ENCODE measurements at places on chromosomes 12 and 14.

DNA sequence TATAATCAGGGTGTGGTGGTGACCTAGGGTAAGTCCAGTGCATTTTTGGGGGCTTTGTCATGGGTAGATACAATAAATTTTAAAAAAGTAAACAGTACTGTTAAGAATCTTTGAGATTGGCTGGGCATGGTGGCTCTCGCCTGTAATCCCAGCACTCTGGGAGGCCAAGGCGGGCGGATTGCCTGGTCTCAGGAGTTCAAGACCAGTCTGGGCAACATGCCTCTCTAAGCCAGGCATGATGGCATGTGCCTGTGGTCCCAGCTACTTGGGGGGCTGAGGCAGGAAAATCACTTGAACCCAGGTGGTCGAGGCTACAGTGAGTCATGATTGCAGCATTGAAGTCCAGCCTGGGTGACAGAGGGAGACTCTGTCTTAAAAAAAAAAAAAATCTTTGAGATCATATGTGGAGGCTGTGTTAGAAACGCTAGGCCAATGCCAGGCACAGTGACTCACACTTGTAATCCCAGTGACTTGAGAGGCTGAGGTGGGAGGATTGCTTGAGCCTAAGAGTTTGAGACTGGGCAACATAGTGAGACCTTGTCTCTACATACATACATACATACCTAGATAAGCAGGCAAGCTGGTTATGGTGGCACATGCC, 67.7 kb downstream of the PRKCH start:
- H3K4me1 ChIP-seq, result no peaks in the 10 kb centered on the region
- no peak overlapping the region for H3K27ac ChIP-seq
- H3K27me3 ChIP-seq, result peaks cover 25% of the 10 kb centered on the region
- no peak overlapping the region for H3K4me3 ChIP-seq

DNA sequence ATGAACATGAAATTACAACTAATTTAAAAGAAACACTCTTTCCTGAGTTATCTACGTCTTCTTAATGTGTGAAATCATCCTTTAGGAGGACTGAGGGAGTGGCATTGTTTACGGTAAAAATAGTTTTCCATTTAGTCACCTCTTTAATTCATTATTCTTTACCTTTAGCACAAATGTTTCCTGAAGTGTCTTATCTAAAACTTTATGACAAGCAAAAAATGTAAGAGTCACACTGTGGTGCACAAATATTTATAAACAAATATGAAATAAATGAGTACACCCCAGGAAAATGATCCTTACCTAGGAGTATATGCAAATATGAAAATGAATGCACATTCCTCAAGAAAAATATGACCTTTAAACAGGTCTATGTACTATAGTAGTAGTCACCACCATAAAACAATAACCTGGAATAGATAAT, 104.6 kb downstream of the PTPRR start:
- H3K36me3 ChIP-seq, result no peaks in the 10 kb centered on the region
- no peak overlapping the region for H3K4me3 ChIP-seq
- no peaks in the 10 kb centered on the region for H3K27me3 ChIP-seq
- no peaks in the 10 kb centered on the region for H3K4me1 ChIP-seq
- no peak for DNase-seq

DNA sequence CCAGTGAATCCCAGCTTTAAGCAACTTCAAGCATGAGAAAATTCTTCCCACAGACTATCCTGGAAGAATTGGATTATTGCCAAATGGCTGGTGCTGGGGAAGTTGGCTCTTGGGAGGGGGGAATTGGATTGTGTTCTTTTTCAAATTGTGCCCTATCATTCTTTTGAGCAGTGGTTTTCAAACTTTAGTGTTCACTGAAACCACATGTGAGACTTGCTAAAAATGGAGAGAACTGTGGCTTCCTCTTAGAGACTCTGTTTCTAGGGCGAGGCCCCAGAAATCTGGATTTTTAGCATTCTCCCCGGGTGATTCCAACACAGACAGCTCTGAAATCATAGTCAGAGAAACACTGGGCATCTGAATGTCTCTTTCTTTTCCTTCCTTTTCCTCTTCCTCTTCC, 14.3 kb upstream of the OTUB2 start:
- peaks cover 41% of the 10 kb centered on the region for H3K27me3 ChIP-seq
- no peaks in the 10 kb centered on the region for H3K36me3 ChIP-seq
- no peaks in the 10 kb centered on the region for H3K4me1 ChIP-seq
- no peak for DNase-seq
- H3K27ac ChIP-seq, result no peak overlapping the region
- H3K4me3 ChIP-seq, result no peak overlapping the region

- DNase-seq, result peak; percentile 29
- no peak overlapping the region for H3K4me3 ChIP-seq
- no peaks in the 10 kb centered on the region for H3K36me3 ChIP-seq
- no peaks in the 10 kb centered on the region for H3K4me1 ChIP-seq
- H3K27me3 ChIP-seq, result no peaks in the 10 kb centered on the region
These were observed 255.8 kb downstream of the CCDC91 start for GRCh38 chr12:28446031-28446430.

- no peaks in the 10 kb centered on the region for H3K27me3 ChIP-seq
- DNase-seq, result no peak
- no peak overlapping the region for H3K4me3 ChIP-seq
- H3K36me3 ChIP-seq, result no peaks in the 10 kb centered on the region
- H3K27ac ChIP-seq, result no peak overlapping the region
These were observed 11.1 kb downstream of the RIN3 start for GRCh38 chr14:92524602-92525185.

DNA sequence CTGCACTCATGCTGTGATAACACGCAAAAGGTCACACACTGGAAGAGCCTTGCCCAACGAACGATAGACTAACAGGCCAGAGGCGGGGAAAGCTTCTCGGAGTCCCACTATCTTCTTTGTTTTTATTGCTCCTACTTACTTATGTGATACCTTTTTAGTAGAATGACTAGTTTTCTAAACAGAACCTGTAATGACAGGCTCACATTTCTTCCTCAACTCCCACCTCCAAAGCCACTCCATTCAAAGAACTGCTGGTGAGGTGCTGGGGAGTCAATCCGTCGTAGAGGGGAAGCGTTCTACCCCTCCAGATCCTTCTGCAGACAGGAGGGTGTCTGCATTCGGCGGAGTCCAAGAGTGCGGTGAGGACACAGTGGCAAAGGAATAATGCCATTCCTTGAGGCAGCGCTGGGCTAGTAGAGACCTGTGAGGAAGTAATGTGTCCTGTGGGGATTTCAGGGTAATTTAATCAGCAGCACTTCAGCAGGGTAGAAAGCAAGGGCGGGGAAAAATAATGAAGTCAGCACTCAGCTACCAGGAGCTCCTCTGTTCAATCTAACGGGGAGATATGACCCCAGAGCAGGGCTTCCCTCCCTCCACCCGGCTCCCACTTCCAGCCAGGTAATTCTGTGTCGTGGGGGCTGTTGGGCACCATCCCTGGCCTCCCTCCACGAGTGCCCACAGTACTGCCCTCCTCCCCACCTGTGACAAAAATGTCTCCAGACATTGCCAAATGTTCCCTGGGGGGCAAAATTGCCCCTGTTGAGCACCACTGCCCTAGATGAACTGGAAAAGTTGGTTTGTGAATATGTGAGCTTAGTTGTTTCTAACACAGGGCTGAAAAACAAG, 25.2 kb downstream of the SPRING1 start:
- no peak overlapping the region for H3K27ac ChIP-seq
- peaks cover 2% of the 10 kb centered on the region for H3K4me1 ChIP-seq
- no peak for DNase-seq
- H3K27me3 ChIP-seq, result no peaks in the 10 kb centered on the region
- H3K36me3 ChIP-seq, result peaks cover 4% of the 10 kb centered on the region

GRCh38 chr12:127245437-127245836, 1021.5 kb upstream of the TMEM132C start:
- peak; percentile 59 for DNase-seq
- H3K4me3 ChIP-seq, result no peak overlapping the region
- H3K27ac ChIP-seq, result no peak overlapping the region
- no peaks in the 10 kb centered on the region for H3K36me3 ChIP-seq
- no peaks in the 10 kb centered on the region for H3K4me1 ChIP-seq
- no peaks in the 10 kb centered on the region for H3K27me3 ChIP-seq

DNA sequence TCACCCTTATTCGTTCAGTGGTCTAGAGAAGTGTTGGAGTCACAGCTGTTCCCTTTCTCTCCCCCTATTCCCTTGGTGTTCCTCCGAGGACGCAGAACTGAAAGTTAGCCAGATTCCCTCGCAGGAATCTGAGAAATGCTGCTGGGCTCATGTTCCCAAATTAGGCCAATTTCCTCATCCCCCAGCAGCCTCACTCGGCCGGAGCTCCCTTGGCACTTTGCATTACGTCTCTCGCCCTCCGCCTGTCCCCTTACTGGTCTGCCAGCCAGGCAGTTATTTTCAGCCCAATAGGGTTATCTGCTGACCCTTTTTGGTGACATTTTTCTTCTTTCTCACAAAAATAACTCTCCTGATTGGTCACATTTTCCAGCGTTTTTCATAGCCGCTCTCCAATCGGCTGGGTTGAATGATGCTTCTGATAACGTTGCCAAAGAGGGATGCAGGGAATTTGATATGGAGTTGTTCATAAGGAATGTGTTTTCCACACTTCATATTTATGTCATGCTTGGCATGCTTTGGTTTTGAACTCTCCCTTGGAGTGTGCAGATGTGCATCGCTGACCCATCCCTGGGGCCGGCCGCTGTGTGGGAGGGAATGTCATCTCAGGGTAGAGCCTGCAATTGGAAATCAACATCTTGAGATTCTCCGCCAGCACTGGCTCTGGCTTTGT, 9.9 kb downstream of the IFT43 start:
- H3K27me3 ChIP-seq, result no peaks in the 10 kb centered on the region
- H3K36me3 ChIP-seq, result peaks cover 23% of the 10 kb centered on the region
- H3K27ac ChIP-seq, result peak overlapping the region; percentile 93
- DNase-seq, result peak; percentile 95
- peak overlapping the region; percentile 3 for H3K4me3 ChIP-seq
- peaks cover 11% of the 10 kb centered on the region for H3K4me1 ChIP-seq

- H3K4me1 ChIP-seq, result peaks cover 14% of the 10 kb centered on the region
- DNase-seq, result peak; percentile 96
- no peaks in the 10 kb centered on the region for H3K27me3 ChIP-seq
- peak overlapping the region; percentile 73 for H3K27ac ChIP-seq
These were observed 186.4 kb downstream of the MSRB3 start for GRCh38 chr12:65464930-65465329.

DNA sequence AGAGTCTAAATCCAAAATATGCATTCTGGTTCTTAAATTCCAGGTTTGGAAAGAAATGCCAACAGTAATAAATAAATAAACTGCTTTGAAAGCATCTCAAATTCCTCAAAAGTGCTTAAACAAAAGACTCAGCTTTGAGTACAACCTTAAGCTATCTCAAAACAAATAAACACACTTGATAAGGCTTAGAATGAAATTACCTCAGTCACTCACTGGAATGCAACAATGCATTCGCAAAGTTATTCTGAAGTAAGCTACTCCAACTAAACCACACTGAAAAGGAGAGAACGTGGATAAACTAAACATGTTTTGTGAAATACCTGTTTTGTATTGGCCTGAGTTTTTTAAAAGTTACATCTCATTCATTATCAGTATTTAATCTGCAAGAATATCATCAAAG, 1.2 kb downstream of the SPTSSA start:
- H3K27me3 ChIP-seq, result no peaks in the 10 kb centered on the region
- peaks cover 1% of the 10 kb centered on the region for H3K36me3 ChIP-seq
- DNase-seq, result peak; percentile 77
- H3K4me3 ChIP-seq, result peak overlapping the region; percentile 82
